ENCODE measurements at places on chromosomes 4 and X.

GRCh38 chr4:125389713-125390112 lies 75.0 kb downstream of the FAT4 start:
- no peak for DNase-seq

GRCh38 chr4:142539796-142540482 lies 306.2 kb downstream of the INPP4B start:
- no peak for DNase-seq

GRCh38 chrX:107574054-107574683 lies 54.1 kb upstream of the PRPS1 start:
- DNase-seq: no peak

GRCh38 chr4:111601671-111602070 lies 543.6 kb upstream of the FAM241A start:
- no peak for DNase-seq

DNA sequence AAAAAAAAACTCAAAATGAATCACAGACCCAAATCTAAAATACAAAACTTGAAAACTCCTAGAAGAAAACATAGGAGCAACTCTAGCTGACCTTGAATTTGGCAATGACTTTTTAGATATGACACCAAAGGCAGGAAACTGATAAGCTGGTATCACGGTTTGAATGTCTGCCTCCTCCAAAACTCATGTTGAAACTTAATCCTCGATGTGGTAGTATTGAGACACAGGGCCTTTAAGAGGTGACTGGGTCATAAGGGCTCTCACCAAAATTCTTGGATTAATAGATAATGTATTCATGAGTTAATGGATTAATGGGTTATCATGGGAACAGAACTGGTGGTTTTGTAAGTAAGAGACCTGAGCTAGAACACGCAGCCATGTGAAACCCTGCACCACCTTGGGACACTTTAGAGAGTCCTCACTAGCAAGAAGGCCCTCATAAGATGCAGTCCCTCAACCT lies 40.5 kb downstream of the FRYL start:
- DNase-seq: no peak
